ENCODE measurements at places on chromosomes 11 and 22. TPM values are rescaled to one million over a fixed set of nuclear protein-coding genes. Genes with fewer than 3 reads are reported as not detected.
A peak's percentile ranks its signal among the peaks of the same experiment; 100 is the strongest.

The IL18 gene
- 1.8 TPM for polyA plus RNA-seq

The MS4A6E gene
- polyA plus RNA-seq, result not detected

The SPA17 gene
- 14.8 TPM for polyA plus RNA-seq

The CCDC34 gene
- 21.4 TPM for polyA plus RNA-seq

The RASSF10 gene
- 1.7 TPM for polyA plus RNA-seq

The MMP1 gene
- polyA plus RNA-seq, result not detected

DNA sequence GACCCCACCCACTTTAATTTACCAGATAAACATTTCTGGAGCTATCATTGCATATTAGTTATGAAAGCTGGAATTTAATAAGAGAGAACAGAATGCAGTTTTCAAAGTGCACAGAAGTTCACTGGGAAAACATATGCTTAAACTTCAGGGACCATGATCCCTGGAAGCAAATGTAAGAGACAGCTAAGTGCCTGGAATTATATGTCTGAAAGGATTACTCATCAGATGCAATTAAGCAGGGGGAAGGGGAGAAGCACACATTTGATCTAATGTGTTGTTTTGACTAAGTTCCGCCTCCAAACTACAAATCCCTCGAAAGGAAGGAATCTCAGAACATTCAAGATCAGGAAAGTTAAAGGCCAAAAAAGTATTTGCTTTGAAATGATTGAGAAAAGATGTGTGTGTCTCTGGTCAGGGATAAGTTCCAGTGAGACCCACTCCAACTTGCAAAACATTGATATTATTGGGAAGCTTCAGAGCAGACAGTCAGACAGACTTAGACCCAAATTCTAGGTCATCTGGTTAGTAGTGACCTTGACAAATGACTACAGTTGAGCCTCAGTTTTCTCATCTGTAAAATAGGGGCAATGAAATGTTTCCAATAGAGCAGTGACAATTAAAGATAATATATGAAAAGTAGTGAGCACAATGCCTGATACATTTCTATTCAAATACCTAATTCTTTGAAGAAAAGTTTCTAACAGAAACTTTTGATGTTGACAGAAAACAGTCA lies 147.6 kb downstream of the ME3 start:
- no peak for DNase-seq

DNA sequence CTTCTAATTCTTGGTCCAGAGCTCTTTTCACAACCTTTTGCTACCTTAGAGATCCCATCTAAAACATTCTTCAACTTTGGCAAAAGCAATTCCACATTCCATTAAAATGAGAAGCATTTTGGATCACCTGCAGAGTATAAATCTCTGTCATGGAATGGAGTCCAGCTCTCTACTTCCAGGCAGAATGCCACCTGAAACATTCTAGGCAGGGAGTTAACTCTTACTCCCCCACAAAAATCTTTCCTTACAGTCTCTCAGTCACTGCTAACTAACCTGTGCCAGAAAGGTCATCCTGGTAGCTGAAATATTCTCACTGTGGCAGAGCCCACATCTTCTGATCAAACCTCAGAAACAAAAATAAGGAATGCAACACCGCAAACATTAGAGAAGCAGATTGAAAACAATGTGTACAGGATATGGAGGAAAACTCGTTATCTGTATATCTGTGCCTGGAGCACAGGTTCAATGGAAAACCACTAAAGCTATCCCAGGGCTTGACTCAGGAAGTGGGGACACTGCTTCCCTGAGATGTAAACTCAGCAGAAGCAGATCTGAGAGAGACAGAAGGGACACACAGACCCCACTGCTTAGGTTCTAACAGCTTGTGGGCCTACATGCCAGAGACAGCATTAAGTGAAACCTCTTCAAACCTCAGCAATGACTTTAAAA lies 78.9 kb downstream of the KCNC1 start:
- peak; percentile 15 for DNase-seq

- DNase-seq, result no peak
Measured at GRCh38 chr11:36499315-36499714, 10.8 kb downstream of the TRAF6 start.

- DNase-seq, result no peak
Measured at GRCh38 chr11:66868726-66869566, 12.1 kb downstream of the LRFN4 start.

DNA sequence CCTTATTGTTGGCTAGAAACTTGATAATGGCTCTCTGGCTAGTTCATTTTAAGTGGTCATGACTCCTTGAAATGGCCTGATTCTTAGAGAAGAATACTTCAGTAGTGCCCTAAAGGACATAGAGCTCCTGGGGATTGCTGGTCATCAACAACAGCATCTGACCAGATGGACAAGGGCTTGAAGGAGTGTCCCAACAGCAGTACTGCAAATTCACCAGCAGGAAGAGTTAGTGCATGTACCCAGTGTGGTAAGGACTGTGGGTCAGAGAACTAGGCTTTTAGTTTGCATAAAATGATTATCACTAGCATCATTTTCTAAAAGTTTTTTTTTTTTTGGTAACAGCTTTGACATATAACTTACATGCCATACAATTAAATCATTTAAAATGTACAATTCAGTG lies 39.5 kb upstream of the CUL5 start:
- DNase-seq, result no peak

- no peak for DNase-seq
Measured at GRCh38 chr11:66111158-66111557, 41.1 kb downstream of the PACS1 start.

GRCh38 chr11:16603890-16604793 lies 134.3 kb upstream of the C11orf58 start:
- DNase-seq, result peak; percentile 45

GRCh38 chr22:23237201-23237798 lies 57.0 kb downstream of the BCR start:
- DNase-seq, result peak; percentile 44

- no peak for DNase-seq
Measured at GRCh38 chr11:57315491-57315890, 9.3 kb downstream of the TNKS1BP1 start.

DNA sequence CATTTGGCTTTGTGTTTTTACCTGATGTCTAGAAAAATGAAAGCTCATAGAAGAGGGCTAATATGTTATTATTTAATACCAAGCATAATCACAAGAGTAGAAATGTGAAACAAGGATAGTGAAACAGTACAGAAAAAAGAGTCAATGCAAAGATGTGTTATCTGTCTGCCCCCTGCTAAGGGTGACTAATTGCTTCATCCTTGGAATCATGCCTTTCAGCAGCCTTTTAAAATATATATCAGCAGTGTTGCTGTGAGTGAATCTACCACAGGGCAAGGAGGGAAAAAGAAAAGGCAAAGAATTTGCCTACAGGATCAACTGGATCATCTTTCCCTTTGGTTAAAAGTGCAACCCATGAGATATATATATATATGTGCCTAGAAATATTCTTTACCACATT lies 867.2 kb upstream of the RAG2 start:
- no peak for DNase-seq

- DNase-seq, result no peak
Measured at GRCh38 chr11:73590991-73591390, 6.9 kb downstream of the FAM168A start.

GRCh38 chr11:69704508-69705253 lies 859 bp upstream of the FGF19 start:
- DNase-seq, result peak; percentile 25
